ENCODE measurements at places on chromosomes 13 and 19.

- no peak for DNase-seq
Observed at GRCh38 chr13:32956595-32956933, 59.7 kb upstream of the KL start.

DNA sequence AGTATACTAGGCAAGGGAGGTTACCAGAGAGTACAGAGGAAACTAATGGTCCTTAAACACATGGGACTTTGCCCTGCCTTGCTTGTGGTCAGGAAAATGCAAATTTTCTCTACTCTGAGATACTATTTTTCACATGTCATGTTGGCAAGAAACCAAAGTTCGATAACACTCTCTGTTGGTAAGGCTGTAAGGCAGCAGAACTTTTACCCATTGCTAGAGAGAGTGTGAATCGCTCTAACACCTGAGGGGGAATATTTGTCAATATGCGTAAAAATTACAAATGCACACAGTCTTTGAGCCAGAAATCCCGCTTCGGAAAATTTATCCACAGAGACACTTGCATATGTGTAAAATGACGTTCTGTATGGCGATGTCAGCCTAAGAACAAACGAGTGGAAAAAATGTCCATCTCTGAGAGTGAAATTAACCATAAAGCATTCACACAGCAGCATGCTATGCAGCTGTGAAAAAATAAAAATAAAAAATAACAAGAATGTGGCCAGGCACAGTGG lies 9.5 kb upstream of the RFX1 start:
- no peak for DNase-seq

- no peak for DNase-seq
Observed at GRCh38 chr13:26881154-26881553, 120.6 kb upstream of the GPR12 start.

GRCh38 chr19:46049597-46049996 lies 8.8 kb upstream of the IGFL4 start:
- no peak for DNase-seq

- DNase-seq = no peak
Observed at GRCh38 chr13:28346154-28346553, 148.8 kb downstream of the FLT1 start.

DNA sequence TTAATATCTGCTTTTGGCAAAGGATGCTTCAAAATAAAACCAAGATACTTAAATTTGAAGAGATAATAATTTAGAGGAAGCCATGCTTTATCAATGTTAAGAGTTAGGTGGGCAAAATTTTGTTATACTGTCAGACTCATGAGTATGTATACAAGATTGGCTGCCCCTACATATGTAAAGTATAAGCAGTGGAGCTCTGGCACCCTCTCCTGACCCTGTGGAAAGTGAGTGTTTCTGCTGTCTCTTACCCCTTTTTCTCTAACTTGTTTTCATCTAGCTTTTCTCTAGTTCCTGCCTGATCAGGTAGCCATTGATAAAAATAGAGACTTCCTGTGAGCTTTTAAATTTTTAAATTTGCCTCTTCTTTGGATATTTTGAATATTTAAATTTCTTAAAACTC lies 710.9 kb upstream of the SPRY2 start:
- no peak for DNase-seq

- DNase-seq = no peak
Observed at GRCh38 chr13:33910255-33910654, 92.3 kb downstream of the RFC3 start.

GRCh38 chr13:44197791-44198770 lies 175.5 kb upstream of the SERP2 start:
- no peak for DNase-seq

- no peak for DNase-seq
Observed at GRCh38 chr13:46134961-46135522, 30.2 kb upstream of the CPB2 start.

GRCh38 chr19:34366738-34367623 lies 2.0 kb downstream of the GPI start:
- peak; percentile 36 for DNase-seq

Data from fibroblast of the conjunctiva (primary cell).